Fibroblast of pulmonary artery (primary cell): ENCODE measurements at places on chromosomes 1 and 21.
A peak's percentile ranks its signal among the peaks of the same experiment; 100 is the strongest.

GRCh38 chr1:167681451-167682098, 40.2 kb upstream of the MPZL1 start:
- no peak for DNase-seq

DNA sequence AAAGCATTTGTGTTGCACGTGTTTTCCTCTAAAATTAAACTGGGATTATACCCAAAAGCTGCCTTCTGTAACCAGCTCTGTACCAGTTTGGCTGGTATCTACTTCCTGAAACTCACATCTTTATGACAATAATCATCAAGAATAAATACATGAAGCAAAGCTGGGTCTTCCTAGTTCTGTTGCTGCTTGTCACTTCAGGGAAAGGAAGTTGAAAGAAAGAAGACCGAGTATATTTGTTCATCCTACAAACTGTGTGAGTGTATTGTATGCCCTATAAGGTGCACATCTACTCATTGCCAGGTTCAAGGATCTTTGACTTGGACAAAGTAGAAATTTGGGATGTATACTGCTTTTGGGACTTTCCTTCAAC, 29.1 kb upstream of the IFNGR2 start:
- DNase-seq = no peak

GRCh38 chr1:86324130-86324822, 71.8 kb downstream of the ODF2L start:
- DNase-seq = no peak

DNA sequence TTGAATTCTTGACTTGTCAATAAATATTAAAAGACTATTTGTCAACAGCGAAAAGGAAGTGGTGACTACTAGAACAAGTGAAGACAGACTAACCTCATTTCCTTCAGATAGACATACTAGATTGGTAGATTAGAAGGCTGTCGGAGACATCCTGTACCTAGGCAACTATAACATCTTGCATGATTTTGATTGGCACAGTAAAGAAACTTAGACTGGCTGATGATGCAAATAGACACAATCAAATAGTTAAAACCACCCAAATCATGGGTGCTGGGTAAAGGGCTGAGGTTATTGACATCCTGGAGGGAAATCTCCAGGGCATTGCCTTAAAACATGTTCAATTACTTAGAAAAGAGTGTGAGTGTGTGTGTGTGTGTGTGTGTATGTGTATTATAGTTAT, 85.9 kb upstream of the EDEM3 start:
- DNase-seq = no peak

GRCh38 chr1:221392453-221392852, 349.4 kb downstream of the DUSP10 start:
- peak; percentile 91 for DNase-seq

- no peak for DNase-seq
Measured at GRCh38 chr1:44405798-44406736, 1.0 kb downstream of the RNF220 start.

DNA sequence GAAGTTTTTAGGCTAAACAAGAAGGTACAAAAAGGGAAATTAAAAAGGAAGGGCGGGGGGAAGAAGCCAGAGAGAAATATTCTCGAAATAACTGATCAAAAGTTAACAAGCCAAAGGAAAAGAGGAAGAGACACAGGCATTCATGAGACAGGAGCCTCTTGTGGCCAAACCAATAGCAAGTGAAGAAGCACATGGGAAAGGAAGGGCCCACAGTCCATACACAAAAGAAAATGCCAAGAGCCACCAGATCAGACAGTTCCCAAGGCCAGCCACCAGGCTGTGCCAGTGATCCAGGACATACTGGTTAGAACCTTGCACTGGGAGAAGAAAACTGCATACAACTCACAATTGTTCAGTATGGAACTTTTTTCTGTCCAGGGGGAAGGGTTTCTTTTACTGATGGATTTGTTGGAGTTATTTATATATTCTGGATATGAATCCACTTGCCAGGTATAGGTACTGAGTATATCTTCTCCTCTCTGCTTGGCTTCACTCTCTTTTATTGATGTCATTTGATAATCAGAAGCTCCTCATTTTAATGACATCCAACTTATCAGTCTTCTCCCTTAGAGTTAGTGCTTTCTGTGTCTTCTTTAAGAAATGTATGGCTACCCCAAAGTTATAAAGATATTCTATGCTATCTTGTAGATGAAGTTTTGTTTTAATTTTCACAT, 76.8 kb downstream of the CD46 start:
- DNase-seq = peak; percentile 93

DNA sequence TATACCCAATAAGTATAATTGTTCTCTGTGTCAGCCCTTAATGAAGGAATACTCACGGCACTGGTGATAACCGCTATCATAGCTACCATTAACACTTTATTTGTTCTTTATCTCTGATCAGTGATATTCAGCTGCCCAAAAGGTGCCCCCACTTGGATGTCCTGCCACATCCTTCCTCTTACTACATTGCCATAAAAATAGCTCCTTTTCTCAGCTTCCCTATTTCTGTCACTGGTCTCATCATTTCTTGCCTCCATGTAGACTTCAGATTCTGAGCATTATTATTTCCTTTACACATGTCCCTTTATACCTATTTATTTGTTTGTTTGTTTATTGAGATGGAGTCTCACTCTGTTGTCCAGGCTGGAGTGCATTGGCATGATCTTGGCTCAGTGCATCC, 2.7 kb upstream of the RAB29 start:
- no peak for DNase-seq

DNA sequence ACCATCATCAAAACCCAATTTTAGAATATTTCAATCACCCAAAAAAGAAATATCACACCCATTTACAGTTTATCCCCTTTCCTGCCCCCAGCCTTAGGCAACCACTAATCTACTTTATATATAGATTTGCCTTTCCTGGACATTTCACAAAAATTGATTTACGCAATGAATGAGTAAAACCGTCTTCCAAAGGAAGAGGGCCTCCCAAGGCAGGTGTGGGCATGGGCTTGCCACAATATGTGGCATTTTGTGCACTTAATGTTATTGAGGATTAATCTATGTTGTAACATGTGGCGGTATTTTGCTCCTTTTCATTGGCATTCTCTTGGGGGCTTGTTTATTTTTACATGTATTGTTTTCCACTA, 11.8 kb upstream of the BMP8B start:
- DNase-seq = no peak

- DNase-seq = no peak
Measured at GRCh38 chr1:93317207-93317606, 28.5 kb upstream of the DR1 start.

GRCh38 chr1:6141592-6141991, 38.5 kb downstream of the CHD5 start:
- no peak for DNase-seq

- DNase-seq = no peak
Measured at GRCh38 chr1:175499595-175500382, 243.6 kb downstream of the TNR start.

DNA sequence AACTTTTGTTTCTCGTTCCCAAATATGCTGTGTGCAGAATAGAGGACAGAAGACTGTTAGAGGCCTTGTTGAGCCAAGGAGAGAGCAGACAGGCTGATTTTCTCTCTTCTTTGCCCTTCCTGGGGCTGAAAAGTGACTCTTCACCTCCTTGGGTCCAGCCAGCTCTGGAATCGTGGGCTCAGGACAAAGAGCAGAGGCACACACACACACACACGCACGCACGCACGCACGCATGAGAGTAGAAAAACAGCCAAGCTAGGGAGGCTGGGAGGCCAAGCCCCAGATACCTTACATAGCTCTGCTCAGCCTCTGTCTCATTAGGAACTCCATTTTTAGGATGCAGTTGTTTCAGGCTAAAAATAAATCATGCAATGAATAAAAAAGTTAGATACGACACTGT, at the start of gene CASQ2:
CASQ2 (minus strand) TSS at position 166 of the 400 bp plus-strand sequence. CDS start 173 bp downstream, outside the sequence.
- DNase-seq = no peak

GRCh38 chr1:228989992-228990827, 254.9 kb downstream of the RHOU start:
- DNase-seq = peak; percentile 66

GRCh38 chr1:65717815-65718454, 74.8 kb upstream of the PDE4B start:
- peak; percentile 44 for DNase-seq

- no peak for DNase-seq
Measured at GRCh38 chr21:42557420-42557819, 43.8 kb downstream of the SLC37A1 start.

DNA sequence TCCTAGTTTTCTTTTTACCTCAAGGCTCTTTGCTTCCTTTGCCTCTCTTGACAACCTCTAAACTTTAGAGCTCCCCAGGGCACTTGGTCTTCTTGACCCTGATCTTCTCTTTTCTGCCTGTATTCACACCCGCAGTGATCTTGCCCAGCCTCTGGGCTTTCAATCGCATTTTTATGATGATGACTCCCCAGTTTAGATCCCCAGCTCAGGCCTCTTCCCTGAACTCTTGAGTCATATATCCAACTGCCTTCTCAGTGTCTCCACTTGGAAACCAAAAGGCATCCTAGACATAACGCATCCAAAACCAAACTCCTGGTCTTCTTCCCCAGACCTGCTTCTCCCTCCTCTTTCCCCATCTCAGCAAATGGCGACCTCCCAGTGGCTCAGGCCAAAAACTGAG, 6.5 kb downstream of the STUM start:
- no peak for DNase-seq

DNA sequence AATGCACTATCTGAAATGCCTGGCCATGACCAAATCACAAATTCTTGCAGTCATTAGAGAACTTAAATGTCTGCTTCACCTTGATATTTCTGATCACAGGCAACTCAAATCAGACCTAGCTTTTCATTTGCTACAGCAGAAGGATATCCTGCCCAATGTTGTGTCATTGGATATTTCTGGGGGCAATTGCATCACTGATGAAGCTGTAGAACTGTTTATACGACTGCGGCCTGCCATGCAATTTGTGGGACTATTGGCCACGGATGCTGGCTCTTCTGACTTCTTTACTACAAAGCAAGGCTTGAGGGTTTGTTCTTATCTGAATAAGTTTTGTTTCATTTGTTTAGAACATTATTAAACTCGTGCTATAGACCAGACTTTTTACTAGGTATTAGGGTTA, 14.9 kb downstream of the ZYG11A start:
- DNase-seq = no peak

DNA sequence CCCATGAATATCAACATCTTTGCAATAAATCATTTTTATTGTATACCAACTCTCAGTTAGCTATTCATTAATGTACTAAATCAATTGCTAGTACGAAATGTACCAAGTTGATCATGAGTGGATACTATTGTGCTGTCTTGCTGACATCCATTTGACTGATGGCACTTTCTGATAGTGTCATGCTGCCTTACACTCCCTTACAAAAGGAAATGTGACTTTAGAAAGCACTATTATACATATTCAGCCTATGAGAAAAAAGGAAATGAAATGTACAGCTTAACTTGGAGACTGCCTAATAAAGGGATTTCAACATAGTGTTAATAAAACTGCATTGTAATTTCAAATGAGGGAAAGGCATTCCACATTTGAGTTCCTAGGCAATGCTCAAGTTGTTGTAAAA, 52.2 kb downstream of the PLA2G4A start:
- no peak for DNase-seq

DNA sequence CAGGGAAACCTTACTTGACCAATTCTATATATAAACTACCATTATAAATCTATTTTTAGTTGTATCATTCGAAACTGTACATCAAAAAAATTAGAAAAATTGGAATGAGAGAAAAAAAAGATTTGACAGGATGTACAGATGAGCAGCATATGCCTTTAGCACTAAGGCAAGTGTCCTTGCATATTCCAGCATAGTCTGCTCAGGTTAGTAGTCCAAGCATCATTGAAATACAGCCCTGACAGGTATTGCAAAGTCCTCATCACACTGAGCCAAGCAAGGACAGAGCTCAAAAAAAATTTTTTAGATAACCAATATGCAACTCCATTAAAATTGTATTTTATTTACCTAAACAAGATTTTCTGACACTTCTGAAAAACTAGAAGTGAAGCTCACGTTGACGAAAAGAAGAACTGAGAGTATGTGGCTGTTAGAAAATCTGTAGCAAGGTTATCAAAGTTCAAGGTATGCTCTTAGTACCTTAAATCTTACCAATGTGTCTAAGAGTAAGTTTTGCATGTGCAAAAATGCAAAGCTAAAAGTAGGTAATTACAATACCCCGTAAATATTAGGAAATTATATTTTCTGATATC, 465.6 kb upstream of the ADGRL4 start:
- DNase-seq = no peak

DNA sequence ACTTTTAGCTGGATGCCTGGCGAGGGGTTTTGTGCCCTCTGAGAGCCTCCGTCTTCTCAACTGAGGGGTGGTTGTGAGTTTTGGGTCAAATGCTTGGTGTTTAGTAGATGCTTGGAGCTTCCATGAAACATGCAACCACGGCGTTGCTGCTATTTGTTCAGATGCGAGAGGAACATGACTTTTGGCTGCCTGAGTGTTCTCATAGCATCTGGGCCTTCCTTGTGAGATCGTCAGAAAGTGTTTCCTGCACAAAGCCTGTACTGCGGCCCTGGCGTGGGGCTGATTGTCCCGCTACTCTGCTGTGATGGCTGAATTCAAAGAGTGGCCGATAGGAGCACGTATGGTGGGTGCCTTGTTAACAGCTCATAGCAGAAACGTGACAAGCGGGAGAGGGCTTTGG, 69.8 kb upstream of the FAM3B start:
- no peak for DNase-seq

DNA sequence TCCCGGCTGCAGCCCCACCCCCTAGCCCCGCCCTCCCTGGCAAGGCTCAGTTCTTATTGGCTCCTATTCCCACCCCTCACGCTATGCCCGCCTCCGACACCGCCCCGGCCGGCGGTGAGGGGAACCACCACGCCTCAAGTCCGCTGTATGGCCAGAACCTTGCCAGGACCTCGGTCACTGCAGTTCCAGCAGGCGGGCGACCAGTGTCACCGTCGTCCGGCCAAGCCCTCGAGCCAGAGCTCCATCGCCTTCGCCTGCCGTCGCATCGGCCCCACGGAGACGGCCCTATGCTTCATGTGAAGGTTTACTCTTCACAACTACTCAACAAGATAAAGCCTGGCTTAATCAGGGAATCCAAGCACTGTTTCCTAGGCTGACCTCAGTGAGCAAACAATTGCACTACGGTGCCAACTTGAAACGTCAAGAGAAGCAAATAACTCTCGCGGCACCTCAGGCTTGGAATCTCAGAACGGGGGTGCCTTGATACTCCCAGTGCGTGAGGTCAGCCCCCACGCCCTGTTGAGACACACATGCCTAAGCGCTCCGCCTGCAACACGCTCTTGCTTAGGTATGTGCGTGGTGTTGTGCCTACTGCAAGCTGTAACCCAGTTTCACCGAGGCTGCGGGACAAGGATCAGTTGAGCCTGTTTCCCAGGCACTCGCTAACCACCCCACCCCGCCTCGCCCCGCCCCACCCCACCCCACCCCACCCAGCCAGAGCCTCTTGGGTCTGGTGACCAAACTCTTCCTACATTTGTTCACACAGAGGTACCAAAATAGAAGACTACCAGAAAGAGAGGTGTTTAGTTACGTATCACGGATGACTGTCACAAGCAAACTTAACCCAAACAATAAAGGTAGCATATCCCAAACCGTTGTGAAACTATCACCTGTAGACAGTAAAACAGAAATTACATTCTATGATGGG, 498 bp upstream of the DENND2C start:
- peak; percentile 84 for DNase-seq
